ENCODE measurements at places on chromosomes 3 and 15.

DNA sequence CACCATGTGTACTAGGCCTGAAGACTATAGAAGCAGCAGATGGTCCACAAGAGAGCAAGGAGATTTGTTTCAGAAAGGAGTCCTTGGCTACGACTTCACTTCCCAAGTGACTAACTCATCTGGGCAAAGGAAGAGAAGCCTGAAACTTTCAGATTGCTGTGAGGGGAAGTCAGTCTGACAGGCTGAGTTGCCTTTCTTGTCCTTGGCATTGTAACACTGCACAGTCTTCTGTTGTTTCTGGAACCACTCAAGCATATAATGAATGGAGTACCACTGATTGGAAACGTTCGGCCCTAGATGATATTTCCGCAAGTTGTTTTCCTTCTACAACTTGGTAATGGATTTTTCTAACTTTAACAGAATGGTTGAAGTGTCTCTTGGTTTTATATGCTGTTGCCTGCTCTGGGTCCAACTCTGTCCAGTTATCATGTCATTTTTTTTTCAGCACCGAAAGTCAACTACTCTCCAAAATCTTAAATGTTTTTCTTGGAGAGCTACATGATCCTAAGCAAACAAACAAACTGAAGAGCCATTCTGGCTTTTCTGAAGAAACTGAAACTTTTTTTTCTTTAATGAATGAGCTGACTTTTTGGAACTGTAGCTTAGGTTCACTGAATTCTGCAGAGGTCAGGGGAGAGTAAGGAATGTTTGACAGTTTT lies 685.7 kb downstream of the MECOM start:
- DNase-seq = no peak

GRCh38 chr3:106001923-106002322 lies 133.1 kb upstream of the CBLB start:
- no peak for DNase-seq

DNA sequence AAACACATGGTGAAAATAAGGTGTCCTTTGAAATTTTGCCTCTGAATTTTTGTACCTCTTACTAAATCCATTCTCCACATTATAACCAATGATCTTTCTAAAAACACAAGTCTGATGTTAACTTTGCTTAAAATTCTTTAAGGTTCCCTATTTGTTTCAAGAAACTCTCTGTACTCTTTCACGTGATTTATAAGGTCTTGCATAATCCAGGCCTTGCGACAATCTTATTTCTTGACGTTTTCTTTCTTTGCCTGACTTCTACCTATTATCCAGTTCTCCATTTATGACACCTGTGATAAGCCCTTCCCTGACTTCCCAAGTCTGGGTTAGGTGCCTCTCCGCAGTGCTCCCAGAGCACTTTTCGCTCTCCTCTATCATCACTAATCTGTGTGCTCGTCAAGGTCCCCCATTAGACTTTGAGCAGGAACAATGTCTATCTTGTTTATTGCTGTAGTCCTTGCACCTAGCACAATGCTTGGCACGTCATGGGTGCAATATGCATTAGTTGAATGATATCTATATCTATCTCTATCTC lies 24.3 kb upstream of the KPNA1 start:
- DNase-seq = no peak

DNA sequence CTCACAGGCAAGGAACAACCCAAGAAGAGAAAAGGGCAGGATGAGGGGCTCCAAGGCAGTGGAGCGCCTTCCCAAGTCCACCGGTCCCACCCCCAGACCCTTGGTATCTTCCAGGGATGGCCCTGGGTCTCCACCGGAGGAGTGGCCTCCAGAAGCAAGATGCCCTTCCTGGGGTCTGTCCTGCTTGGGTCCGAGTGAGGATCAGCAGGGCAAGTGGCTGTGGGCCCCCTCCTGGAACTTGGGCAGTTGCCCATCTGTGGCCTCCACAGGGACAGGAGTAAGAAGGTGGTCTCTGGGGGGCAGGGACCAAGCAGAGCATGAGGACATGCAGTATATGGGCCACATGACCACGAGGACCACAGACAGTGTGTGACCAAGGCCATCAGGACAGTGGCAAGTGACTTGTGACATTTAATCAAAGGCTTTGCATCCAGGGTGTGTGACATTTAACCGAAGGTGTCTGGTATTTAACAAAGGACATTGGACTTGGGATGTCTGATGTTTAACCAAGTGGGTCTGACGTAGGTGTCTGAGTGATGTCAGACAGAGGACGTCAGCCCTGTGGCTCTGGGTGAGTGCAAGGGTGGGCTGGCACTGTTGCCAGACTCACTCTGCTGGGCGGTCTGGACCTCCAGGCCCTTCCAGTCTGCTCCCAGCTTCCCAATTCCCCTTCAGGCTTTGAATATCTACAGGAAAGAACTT lies 34.7 kb downstream of the SCN5A start:
- DNase-seq = no peak

- no peak for DNase-seq
Measured at GRCh38 chr15:66893294-66893693, 172.1 kb upstream of the SMAD3 start.

DNA sequence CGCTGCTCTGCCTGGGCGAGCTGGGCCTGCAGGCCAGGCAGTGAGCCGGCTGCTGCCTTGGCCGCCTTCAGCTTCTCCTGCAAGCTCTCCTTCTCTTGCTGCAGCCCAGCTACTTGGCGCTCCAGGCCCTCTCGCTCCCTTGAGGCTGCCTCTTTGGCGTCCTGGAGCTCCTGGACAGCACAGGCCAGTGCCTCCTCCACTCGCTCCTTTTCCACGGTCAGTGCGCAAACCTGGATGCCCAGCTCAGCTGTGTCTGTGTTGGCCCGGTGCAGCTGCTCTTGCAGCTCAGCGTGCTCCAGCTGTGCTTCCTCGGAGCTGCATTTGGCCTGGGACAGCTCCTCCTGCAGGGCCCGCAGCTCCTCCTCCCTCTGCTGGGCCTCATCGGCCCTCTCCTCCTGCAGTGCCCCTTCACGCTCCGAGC lies 23.1 kb downstream of the CXCR6 start:
- DNase-seq = no peak

GRCh38 chr3:187223799-187224198 lies 26.5 kb downstream of the RTP1 start:
- DNase-seq = no peak

DNA sequence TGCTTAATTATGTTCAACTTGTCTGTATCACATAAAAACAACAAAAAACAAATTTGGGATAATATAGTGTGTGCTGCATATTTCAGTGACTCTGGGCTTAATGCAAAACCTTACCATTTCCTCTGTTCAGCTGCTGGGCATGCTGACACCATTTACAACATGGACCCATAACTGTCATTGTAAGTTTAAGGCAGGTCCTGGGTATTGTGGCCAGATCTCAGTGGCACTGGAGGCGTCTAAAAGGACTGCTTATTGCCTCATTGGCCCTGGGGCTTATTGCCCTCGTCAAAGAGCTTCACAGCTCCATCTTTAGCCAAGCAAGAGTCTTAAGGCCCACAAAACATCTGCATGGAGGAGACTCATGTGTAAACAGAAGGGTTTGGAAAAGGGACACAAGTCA lies 390.2 kb downstream of the NR2F2 start:
- no peak for DNase-seq

Data from stimulated activated CD8-positive, alpha-beta memory T cell treated with anti-CD3 and anti-CD28 coated beads, Interleukin-4, amount 100 ng/mL, for 1 hour (primary cell).